ENCODE measurements at places on chromosomes 2 and 18.

GRCh38 chr2:18362696-18363095 is 197.8 kb downstream of the RDH14 start:
- DNase-seq = peak; percentile 87

GRCh38 chr2:20525041-20526035 is 78.5 kb downstream of the RHOB start:
- DNase-seq = no peak

- DNase-seq = no peak
Measured at GRCh38 chr2:238848976-238849853, 1.3 kb downstream of the TWIST2 start.

- no peak for DNase-seq
Measured at GRCh38 chr2:222798528-222798927, 62.3 kb upstream of the ACSL3 start.

DNA sequence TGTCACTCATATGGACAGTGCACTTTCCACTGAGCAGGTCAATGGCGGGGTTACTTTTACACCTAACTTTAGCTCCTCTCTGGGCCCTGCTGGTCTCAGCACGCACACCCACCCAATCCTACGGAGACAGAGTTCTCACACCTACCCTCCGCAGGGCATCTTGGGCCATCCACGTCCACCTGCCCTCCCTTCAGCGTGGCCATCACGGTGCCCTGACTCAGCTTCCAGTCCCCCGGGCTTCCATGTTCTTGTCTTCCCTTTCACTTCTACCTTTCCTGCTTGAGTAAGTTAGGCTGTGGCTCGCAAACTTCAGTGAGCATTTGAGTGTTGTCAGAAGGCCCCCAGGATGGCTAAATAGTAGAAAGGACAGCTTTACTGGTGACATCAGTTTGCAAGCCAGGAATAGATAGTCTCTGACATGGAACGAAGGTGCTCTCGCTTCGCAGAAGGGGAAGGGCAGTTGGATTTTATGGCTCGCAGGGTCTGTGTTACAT is 232.4 kb downstream of the SEPTIN10 start:
- DNase-seq = no peak

DNA sequence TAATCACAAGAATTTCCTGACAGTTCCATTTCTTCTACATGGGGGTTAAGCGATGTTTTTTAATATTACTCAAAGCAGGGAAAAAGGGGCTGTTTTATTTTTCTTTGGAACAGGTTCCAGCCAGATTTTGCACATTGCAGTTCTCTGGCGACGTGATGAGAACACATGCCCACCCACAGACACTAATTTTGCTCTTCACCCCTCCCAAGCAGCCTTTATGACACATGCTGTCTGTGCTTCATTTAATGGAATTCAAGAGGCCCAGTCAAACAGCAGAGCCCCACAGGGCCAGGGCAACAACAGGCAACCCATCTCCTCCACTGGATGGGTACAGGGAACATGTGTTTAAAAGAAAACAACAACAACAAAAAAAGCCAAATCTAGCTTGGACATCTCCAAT is 70.8 kb downstream of the SPRED2 start:
- no peak for DNase-seq

DNA sequence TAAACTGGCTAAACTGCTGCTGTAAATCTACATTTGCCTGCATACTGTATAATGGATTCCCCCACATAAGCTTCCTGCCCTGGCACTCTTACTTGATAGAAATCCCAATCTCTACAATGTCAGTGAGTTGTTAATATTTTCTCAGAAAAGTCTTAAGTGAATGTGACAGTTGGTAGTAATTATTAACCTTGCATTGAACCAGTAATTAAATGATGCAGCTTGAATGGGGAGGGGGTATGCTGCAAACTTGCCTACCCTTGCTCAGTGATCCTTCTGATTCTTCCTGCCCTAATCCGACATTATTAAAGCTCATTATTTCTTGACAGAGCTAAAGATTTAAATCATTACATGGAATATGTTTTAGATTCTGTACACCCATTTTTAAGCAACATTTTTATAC is 119.0 kb upstream of the CDH7 start:
- no peak for DNase-seq

- DNase-seq = no peak
Measured at GRCh38 chr2:177038787-177039484, 173.7 kb upstream of the HNRNPA3 start.

DNA sequence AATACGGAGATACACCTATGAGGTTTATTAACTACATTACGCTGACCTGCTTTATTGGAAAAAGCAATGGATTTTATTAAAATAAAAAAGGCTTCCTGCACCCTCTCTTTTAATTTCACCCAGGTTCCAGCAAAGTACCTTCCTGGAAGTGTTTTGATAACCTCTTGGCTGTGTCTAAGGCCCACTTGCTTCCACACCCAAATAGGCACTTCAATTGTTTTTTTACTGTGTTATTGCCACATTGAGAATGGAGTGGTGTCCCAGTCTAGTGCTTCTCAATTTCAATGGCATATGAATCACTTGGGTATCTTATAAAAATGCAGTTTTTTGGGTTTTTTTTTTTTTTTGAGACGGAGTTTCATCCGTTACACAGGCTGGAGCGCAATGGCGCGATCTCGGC is 47.6 kb downstream of the SF3B1 start:
- DNase-seq = no peak

DNA sequence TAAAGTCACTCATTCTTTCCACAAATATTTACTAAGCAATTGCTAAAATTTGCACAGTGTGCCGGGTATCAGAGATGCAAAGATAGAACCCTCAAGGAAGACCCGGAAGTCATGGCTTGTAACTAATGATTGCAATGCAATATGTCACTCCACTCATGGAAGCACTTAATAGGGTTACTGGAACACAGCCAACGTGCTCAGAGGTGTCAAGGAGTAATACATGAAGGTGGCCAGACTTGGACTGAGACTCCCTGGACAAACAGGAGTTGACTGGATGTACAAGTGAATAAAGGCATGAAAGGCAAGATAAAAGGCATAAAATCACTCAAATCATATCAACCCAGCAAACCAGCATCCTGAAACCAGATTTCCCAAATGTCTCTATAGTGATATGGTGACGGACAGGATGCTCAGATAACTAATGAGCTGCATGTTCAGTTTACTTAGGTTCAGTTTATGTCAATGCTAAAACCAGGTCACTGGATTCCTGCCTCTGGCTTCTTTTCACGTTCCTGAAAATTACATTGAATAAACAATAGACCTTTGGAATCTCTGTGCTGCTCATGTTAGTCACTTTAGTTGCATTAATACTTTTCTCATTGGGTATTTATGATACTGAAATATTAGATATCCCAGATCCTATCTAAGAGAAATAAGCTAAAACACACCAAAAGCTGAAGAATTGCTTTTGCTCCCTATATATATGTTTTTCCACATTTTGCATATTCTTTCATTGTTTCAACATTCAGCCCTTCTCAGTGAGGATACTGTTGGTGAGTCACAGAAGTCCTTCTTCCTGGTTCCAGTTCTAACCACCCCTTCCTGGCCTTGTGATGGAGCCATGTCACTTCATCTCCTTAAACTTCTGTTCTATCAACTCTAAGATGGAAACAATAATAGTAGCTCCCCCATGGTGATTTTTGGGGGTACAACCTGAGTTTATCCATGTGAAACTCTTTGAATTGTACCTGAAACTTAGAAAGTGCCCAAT is 688.9 kb upstream of the ID2 start:
- DNase-seq = no peak

- DNase-seq = no peak
Measured at GRCh38 chr18:79387214-79387613, 8.5 kb upstream of the NFATC1 start.

- DNase-seq = no peak
Measured at GRCh38 chr2:177728920-177729319, 336.3 kb downstream of the AGPS start.

GRCh38 chr2:236168110-236169080 is at the start of gene GBX2:
Gene GBX2, minus strand, starts transcription at chr2:236168386. Its CDS starts 415 bp downstream, at chr2:236167971.
- DNase-seq = no peak

DNA sequence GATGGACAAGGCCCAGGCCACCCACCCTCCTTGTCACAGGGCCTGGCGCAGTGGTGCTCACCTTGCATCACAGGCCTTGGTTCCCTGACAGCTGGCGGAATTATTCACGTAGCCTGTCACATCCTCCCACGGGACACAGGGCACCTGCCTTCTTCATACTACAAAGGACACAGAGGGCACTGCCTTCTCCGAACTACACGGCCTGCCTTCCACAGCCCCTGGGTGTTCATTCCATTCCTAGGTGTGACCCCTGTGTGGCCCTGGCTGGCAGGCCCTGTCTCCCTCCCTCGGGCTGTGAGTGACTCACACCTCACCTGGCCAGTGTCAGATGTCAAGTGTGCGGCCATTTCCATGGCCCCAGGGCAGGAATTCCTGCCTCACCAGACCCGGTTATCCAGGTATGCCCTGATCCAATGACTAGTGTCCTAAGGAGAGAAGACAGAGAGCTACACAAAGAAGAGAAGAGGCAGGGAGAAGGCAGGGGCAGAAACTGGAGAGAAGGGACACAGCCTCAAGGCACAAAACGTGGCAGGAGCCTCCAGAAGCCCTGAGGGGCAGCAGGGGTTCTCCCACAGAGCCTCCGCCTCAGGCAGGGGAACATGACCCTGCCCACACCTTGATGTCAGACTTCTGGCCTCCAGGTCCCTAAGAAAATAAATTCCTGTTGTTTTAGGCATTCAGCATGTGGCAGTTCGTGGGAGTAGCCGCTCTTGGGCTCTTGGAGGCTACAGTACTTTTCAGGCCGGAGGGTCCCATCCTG is 43.4 kb downstream of the MBP start:
- DNase-seq = no peak

- no peak for DNase-seq
Measured at GRCh38 chr2:27042985-27043634, 8.4 kb upstream of the AGBL5 start.

GRCh38 chr2:8169443-8169842 is 512.4 kb upstream of the ID2 start:
- peak; percentile 38 for DNase-seq

- no peak for DNase-seq
Measured at GRCh38 chr2:162221064-162221463, 22.2 kb downstream of the FAP start.

DNA sequence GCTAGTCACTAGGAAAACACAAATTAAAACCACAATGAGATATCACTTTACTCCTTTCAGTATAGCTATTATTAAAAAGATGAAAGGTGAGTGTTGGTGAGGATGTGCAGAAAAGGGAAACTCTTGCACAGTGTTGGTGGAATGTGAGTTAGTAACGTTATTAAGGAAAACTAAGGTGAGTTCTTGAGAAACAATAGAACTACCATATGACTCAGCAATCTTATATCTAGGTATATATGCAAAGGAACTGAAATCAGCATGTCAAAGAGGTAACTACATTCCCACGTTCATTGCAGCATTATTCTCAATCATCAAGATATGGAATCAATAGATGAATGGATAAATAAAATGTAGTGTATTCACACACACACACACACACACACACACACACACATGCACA is 117.3 kb upstream of the HNMT start:
- no peak for DNase-seq

DNA sequence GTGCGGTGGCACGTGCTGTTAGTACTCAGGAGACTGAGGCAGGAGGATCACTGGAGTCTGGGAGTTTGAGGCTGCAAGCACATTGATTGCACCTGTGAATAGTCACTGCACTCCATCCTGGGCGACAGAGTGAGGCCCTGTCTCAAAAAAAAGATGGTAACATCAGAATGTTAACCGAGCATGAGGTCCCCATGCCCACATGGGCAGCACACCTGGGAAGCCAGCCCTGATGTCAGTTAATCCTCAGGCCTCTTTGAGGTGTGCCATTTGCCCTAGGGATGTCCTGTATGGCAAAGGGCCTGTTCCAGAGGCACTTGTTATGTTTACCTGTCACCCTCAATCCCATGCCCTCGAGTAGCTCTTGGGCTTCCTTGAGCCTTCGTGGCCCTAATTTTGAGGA is 16.6 kb downstream of the RBFA start:
- no peak for DNase-seq

- no peak for DNase-seq
Measured at GRCh38 chr2:190181123-190181669, 118.7 kb upstream of the MSTN start.

DNA sequence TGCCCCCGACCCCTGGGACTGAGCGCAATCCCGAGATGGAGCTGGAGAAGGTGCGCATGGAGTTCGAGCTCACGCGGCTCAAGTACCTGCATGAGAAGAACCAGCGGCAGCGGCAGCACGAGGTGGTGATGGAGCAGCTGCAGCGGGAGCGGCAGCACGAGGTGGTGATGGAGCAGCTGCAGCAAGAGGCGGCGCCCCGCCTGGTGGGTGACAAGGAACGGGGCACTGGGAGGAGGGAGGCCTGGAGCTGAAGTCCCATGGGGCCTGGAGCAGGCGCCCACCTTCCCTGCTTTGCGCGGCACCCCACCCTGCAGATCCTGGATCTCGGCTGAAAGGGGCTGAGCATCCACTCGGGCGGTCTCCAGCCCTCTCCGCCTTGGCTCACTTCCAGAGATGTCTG is 1.2 kb downstream of the TMEM247 start:
- DNase-seq = no peak

DNA sequence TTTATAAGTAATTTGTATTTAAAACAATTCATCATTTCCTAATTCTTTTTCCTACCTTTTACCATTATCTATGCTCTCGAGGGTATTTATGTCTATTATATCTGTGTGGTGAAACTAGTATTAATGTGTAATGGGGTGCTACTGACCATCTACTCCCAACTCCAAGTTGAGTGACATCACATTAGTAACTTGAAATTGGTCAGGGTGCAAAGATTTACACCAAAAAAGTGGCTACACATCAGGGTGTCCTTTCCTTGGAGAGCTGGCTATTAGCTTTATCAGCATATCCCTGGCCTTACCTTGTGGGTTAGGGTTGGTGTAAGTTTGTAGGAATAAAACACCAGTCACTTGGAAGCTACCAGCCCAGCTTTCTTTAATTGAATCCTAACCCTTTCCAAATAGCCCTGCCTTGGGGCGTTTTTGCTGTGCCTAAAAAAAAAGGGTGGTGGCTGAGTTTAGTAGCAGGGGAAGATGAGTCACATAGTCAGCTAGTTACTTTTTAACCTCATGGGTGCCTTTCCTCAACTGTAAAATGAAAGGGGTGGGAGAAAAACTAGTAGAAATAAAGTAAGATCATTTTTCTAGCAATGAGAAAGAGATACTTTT is 14.0 kb downstream of the ANXA4 start:
- no peak for DNase-seq

DNA sequence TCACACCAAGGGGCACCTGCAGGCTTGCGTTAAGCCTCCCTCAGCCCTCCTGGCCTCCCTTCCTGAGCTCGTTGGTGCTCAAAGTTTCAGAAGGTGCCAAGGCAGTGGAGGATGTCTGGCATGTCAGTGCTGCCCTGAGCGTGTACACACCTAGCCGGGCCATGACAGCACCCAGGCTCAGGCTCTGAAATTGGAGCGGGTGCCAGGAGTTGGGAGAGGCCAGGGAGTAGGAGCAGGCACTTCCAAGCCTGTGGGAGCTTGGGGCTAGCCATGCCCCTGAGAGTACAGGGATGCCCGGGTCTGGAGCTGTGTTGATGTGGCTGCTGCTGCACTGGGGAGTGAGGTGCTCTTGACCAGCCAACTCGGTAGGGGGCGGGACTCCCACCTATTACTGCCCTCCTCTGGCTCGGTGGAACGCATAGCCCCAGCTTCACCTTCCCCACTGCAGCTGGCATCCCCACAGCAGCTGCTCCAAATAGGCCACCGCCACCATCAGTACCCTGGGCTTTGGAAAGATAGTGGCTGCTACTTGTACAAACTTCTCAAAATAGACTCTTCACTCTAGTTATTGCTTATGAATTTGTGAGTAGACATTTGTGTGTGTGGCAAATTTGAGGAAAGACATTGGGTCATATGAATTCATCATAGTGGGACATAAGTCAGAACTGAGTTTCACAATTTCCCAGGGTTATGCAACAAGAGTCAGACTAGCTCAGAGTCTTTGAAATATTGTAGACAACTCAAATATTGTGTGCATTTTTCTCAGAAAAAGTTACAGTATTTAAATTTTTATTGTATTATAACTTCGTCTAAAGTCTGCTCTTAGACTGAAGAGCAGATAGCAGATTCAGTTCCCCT is 6.8 kb upstream of the PCARE start:
- DNase-seq = no peak
